Bronchial epithelial cell (primary cell): ENCODE measurements at places on chromosomes 16 and 17. TPM values are rescaled to one million over a fixed set of nuclear protein-coding genes. Genes with fewer than 3 reads are reported as not detected.

The CACNG1 gene
- total RNA-seq = not detected in 2 replicates

The CHD9NB gene
- total RNA-seq = 0.26 and 2.0 TPM in 2 replicates

The CDH11 gene
- 23.8 and 82.1 TPM in 2 replicates for total RNA-seq

The GABARAPL2 gene
- total RNA-seq = 27.6 and 32.0 TPM in 2 replicates

The AIPL1 gene
- under 0.01 TPM in 1 of 2 replicates, not detected in the other for total RNA-seq

The TMEM235 gene
- not detected in 2 replicates for total RNA-seq

The TBX4 gene
- total RNA-seq = not detected in 2 replicates

The SMCR8 gene
- total RNA-seq = 13.4 and 14.5 TPM in 2 replicates

DNA sequence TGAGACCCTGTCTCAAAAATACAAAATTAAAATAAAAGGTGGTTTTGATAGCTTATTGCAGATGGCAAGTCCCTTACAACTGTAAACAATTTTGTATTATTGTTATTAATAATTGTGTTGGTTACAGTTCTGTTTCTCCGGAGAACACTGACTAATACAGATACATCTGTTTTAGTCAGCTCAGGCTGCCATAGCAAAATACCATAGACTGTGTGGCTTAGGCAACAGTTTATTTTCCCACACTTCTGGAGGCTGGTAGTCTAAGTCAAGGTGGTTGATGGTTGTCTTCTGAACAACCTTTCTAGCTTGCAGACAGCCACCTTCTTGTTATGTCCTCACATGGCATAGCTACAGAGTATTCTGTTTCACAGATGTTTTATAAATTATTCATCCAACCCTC, 14.2 kb upstream of the IL21R start:
- DNase-seq = no peak

- DNase-seq = no peak
Measured at GRCh38 chr16:24235806-24236205, 20.3 kb upstream of the CACNG3 start.

GRCh38 chr17:5065227-5065744, 13.0 kb upstream of the ZFP3 start:
- no peak for DNase-seq

DNA sequence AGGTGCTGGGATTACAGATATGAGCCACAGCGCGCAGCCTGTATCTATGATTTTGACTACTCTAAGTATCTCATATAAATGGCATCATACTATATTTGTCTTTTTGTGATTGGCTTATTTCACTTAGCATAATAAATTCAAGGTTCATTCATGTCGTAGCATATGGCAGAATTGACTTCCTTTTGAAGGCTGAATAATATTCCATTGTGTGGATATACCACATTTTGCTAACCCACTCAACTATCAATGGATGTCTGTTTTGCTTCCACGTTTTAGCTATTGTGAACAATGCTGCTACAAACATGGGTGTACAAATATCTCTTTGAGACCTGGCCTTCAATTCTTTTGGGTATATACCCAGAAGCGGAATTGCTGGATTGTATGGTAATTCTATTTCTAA, 10.1 kb downstream of the PLXDC1 start:
- DNase-seq = no peak

- DNase-seq = no peak
Measured at GRCh38 chr16:89020068-89020924, 43.3 kb upstream of the CBFA2T3 start.

DNA sequence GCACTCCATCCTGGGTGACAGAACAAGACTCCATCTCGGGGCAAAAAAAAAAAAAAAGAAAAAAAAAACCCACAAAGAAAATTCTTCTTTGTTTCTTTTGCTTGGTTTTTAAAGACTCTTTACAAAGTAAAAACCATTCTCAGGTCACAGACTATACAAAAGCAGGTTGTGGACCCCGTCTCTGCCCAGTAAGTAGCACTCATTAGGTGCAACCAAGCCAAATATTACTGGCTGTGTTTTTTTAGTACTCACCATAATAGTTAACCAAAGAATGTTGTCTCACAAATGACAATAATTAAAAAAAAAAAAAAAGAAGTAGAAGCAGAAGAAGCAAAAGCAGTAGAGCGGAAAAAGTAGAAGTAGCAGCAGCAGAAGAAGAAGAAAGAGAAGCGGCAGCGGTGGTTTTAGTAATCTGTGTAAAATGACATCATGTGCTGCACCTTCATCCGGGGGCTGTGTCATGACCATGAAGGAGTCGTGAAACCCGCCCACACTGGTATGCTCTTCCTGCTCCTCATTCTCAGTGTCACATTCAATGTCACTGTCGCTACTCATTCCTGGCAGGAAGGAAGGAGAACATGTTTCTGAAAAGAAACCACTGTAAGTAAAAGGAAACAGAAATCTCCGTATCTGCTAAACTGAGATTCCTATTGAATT, 105.4 kb downstream of the TRIM37 start:
- peak; percentile 72 for DNase-seq

DNA sequence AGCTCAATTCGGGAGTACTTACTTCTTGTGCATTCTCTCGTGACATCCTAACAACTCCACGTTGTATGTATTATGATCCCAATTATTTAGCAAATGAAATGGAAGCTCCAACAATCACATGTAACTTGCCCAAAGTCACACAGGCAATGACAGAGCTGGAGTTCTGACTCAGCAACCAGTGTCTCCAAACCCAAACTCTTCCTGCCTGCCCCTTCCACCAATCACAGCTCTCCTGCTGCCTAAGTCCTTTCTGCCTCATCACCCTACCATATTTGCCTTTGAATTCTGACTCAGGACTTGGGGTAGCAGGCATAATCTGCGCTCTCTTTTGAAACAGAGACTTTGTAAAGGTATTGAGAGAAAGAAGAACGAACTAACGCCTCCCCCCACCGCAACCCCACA, 245.2 kb upstream of the MAF start:
- DNase-seq = peak; percentile 49

- DNase-seq = no peak
Measured at GRCh38 chr16:10745841-10746240, 2.2 kb downstream of the NUBP1 start.

DNA sequence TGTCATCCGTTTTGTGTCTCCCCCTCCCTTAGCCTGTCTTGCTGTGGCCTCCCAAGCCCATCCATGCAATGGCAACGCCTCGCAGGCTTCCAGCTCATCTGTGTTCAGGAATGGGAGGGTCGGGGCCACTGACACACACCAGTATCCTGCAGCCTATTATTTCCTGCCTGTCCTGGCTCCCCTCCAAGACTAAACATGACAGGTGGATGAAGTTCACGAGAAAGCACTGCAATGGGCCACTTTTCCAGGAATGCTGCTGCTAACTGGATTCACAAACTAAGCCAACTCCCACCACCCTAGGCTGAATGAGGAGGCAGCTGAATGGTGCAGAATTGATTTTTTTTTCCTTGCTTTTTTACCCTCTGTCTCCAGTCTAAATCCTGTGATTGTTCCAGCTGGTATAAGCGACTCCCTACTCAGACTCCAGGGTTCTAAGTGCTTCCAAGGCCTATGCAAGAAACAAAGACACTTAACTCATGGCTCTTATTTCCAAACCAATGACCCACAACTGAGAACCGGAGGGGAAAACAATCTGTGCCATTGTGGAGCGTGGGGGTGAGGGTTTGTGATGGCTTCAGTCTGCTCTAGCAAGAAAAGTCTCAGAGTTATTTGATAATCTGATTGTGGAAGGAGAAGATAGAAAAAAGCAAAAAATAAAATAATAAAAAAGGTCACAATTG, 23.3 kb downstream of the TMEM100 start:
- no peak for DNase-seq

GRCh38 chr17:81200695-81201580, 21.8 kb downstream of the CEP131 start:
- peak; percentile 57 for DNase-seq

DNA sequence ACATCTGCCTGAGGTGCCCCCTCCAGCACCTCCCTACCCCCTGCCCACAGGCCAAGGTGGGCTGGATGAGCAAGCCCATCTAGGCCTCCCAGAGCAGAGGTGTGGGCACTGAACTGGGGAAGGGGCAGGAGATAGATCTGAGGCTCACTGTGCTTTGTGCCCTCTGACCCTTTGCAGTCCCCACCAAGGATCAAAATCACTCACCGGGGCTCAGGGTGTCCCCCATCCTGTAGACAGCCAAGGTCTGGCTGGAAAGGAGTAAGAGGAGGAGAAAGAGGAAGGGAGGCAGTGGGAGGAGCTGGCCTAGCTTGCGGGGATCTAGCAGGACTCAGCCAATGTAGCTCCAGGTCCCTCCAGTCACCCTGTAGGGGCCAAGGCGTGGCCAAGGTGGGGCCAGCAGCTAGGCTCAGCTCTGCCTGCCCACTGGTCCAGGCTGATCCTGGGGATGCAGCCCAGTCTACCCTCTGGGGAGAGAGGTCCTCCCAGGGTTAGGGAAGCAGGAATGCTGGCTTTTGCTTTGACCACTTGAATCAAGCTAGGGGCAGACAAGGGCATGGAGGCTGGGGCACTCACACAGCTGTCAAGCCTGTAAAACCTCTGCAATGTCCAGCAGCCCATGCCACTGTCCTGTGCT, 1.8 kb downstream of the SLC12A4 start:
- peak; percentile 64 for DNase-seq

DNA sequence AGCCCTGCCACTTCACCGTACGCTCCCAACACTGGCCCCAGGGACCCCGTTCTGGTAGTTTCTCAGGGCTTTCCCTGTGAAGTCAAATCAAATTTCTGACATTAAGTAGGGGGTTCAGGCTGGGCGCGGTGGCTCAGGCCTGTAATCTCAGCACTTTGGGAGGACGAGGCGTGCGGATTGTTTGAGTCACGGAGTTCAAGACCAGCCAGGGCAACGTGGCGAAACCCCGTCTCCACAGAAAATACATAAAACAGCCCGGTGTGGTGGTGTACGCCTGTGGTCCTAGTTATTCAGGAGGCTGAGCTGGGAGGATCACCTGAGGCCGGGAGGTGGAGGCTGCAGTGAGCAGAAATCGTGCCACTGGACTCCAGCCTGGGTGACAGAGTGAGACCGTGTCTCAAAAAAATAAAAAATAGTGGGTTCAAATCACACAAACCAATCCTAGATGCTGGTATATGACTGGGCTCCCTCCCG, 632 bp downstream of the CYBC1 start:
- DNase-seq = no peak

DNA sequence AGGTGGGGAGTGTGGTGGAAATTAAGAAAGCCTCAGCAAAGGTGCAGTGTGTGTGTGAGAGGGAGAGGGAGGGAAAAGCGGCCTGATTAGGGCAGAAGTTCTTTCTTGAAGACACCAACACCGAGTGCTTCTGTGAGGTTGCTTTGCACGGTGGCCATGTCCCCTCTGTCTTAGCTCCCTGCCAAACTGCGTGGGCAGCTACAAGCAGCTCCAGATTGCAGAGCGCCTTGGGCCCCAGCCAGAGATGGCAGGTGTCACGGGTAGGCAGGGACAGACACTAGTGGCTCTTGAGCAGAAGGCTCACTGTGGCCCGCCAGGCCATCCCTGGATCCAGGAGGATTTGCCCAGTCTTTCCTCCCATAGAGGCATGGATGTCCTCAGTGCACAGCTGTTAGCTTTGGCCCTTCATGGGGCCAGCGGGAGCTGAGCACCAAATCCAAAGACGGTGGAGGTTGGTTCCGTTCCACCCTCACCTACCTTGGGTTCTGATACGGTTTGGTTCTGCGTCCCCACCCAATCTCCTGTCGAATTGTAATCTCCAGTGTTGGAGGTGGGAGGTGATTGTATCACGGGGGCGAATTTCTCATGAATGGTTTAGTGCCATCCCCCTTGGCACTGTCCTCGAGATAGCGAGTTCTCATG, 21.4 kb downstream of the KIAA0513 start:
- no peak for DNase-seq
